Ureter (tissue), 1 donor: ENCODE measurements at places on chromosomes 3 and 15. TPM values are rescaled to one million over a fixed set of nuclear protein-coding genes. Genes with fewer than 3 reads are reported as not detected.

The GUCA1C gene
- not detected for total RNA-seq

The ZNF619 gene
- 10.6 TPM for total RNA-seq

The CD200 gene
- 14.3 TPM for total RNA-seq

The RHCG gene
- total RNA-seq: 1.1 TPM

The NEK10 gene
- 9.4 TPM for total RNA-seq

The EPHB1 gene
- total RNA-seq: 3.1 TPM

The APH1B gene
- total RNA-seq: 28.4 TPM

The GOLGA8T gene
- not detected for total RNA-seq

The ZNF502 gene
- 11.4 TPM for total RNA-seq

The CLRN1 gene
- not detected for total RNA-seq

The TM4SF18 gene
- total RNA-seq: 3.7 TPM

The WDR93 gene
- 0.68 TPM for total RNA-seq

The GRAMD1C gene
- 11.1 TPM for total RNA-seq

The SLC22A14 gene
- not detected for total RNA-seq

The ABHD10 gene
- total RNA-seq: 28.2 TPM

The FBXO40 gene
- 0.23 TPM for total RNA-seq

The CD200R1 gene
- 1.8 TPM for total RNA-seq

The FANCD2OS gene
- total RNA-seq: not detected

The UNC13C gene
- total RNA-seq: 4.1 TPM

The KIF15 gene
- 0.83 TPM for total RNA-seq
